ENCODE measurements at places on chromosomes 3 and 15.

DNA sequence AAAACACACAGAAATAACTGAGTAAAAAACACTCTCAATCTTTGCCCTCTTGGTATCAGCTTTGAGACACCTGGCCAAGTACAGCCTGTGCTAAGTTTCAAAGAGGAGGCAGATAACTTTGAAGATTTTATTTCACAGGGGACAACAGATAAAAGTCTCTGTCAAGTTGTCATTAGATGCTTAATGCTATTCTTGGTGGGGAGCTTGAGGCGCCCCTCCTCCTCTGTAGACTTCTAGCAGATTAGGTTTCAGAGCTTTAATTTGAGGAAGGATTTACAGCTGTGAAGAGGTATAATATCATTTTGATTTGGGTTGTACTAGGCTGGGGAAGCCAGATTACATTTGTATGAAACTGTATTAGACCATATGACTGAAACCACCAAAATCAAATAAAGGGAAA is 620.3 kb downstream of the FHIT start:
- no peak for DNase-seq

DNA sequence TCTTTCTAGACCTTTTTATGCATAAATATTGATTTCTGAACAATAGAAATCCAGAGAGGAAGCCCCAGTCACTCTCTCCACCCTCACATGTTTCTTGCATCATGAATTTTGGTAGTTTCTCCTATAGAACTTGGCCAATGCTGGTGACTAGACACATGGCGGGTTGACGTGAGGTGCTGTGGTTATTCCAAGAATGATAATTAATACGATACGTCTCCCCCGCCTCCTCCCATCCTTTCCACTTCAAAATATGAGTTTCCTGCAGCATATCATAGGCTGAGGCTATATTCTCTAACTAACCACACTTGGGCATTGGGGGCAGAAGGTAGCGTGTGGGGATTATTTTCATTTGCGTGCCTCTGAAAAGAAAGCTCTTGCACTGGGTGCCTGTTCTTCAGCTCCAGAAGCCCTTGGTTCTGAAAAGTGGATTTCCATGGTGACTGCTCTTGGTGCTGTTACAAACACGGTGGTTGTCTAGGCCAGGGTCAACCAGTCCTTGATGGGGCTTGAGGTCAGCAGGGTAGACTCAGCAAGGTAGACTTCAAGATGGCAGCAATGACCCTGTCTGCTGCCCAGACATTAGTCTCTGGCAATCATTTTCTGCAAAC is 5.3 kb downstream of the TNFSF10 start:
- peak; percentile 40 for DNase-seq

GRCh38 chr3:124322309-124322880 is 330.5 kb upstream of the ROPN1 start:
- DNase-seq: no peak

DNA sequence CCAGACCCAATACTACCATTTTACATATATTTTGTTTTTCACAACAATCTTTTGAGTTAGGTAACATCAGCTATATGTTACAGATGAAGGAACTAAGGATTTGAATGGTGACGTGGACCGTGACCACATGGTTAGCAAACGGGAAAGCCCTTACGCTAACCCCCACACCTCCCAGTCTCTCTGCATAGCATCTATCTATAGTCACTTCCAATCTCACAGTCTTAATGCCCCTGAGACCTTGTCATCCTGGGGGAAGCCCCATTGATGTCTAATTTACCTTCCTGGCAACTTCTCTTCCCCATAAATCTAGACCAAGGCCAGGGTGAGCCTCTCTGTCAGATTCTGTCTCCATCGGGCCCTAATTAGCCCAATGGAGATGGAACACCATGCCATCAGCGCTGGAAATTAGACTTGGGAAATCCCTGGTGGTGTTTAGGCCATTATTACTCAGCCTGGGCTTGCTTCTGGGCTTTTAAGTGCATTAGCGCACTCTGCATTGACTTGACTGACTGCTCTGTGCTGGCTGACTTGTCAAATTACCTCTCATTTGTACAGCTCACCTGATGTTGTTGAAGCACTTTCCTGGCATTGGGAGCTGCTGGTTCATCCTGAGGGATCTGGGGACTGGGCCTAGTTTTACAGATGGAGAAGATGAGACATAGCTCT is 34.0 kb upstream of the SH3GL3 start:
- no peak for DNase-seq

GRCh38 chr3:185741586-185741985 is 83.3 kb downstream of the IGF2BP2 start:
- DNase-seq: no peak

- DNase-seq: peak; percentile 28
Observed at GRCh38 chr3:179244878-179245277, 6.0 kb downstream of the KCNMB3 start.

GRCh38 chr3:192833177-192833890 is 84.3 kb downstream of the MB21D2 start:
- DNase-seq: peak; percentile 79

GRCh38 chr3:138222942-138223287 is 35.8 kb downstream of the ARMC8 start:
- no peak for DNase-seq

- no peak for DNase-seq
Observed at GRCh38 chr3:114456742-114457141, 162.9 kb downstream of the TIGIT start.

DNA sequence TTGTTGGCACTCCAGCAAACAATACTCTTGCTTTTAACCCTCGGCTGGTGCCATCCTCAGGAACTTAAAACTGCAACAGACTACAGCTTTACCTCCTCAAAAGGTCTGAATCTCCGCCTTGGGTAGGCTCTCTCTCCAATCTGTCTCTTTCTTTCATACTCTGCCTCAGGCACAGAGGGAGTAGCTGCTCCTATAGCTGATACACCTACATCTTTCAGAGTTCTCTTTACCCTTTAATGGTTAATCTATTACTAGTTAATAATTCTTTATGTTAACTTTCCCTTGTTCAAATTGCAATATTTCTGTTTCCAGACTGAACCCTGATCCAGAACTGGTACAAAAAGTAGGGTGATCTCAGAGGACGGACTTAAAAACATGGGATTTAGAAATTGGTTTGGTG is 66.2 kb downstream of the MAP4 start:
- DNase-seq: no peak

Data from fibroblast of skin of scalp (primary cell).